Activated CD4-positive, CD25-positive, alpha-beta regulatory T cell treated with anti-CD3 and anti-CD28 coated beads, Interleukin-2, amount 50 U/mL, for 16 hours (primary cell): ENCODE measurements at places on chromosomes 16 and 17.

DNA sequence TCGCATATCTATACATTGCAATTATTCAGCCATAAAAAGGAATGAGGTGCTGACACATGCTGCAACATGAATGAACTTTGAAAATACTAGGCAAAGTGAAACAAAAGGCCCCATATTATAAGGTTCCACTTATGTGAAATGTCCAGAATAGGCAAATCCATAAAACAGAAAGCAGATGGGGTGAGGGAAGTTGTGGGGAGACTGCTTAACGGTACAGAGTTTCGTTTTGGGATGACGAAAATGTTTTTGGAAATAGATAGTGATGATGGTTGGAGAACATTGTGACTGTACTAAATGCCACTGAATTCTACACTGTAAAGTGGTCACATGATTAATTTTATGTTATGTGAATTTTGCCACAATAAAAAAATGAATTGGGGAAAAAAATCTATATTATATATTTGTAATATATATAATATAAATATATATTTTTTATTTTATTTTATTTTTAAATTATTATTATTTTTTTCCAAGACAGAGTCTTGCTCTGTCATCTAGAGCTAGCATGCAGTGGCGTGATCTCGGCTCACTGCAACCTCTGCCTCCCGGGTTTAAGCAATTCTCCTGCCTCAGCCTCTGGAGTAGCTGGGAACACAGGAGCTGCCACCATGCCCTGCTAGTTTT is 4.2 kb upstream of the GNA13 start:
- no peak for DNase-seq

DNA sequence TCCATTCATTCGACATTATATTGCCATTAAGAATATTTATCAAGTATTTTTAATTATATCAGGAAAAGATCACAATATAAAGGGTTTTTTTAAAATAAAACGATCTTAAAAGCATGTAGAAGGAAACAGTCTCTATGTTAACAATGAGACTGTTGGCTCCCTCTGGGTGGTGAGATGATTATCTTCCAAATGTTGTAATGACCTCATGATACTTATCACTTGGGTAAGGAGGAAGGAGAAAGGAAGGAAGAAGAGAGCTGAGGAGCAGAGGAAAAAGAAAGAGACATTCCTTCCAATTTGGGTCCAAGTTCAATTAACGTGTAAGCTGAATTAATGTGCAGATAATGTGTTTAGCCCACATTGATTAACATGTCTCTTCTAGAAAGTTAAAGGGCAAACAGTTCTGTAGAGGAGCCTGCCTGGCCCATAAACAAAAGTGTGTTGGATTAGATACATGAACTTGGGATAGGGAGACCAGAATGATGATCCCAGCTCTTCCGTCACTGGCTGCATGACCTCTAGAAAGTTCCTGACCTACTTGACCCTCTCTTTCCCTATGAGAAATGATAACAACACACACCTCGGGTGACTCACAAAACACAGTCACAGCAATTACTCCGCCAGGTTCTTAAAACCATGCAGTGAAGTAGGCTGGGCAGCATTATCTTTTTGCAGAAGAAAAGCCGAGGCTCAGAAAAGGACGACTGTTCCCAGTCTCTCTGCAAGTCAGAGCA is 32.0 kb downstream of the PIMREG start:
- DNase-seq = no peak

- DNase-seq = no peak
These were observed 416.0 kb downstream of the WWOX start for GRCh38 chr16:78515421-78515820.

- DNase-seq = no peak
These were observed 168.8 kb downstream of the AATF start for GRCh38 chr17:37117373-37118142.

- no peak for DNase-seq
These were observed 86.9 kb downstream of the RBBP6 start for GRCh38 chr16:24626256-24626655.

GRCh38 chr17:69388822-69389442 is 25.6 kb upstream of the MAP2K6 start:
- DNase-seq = no peak

GRCh38 chr17:561116-561515 is 153.5 kb downstream of the VPS53 start:
- no peak for DNase-seq

GRCh38 chr17:15914400-15915170 is 30.3 kb upstream of the ADORA2B start:
- DNase-seq = no peak

GRCh38 chr17:59783221-59784047 is 76.0 kb downstream of the VMP1 start:
- no peak for DNase-seq

- DNase-seq = no peak
These were observed 99.2 kb upstream of the ZNF750 start for GRCh38 chr17:82938873-82939620.

DNA sequence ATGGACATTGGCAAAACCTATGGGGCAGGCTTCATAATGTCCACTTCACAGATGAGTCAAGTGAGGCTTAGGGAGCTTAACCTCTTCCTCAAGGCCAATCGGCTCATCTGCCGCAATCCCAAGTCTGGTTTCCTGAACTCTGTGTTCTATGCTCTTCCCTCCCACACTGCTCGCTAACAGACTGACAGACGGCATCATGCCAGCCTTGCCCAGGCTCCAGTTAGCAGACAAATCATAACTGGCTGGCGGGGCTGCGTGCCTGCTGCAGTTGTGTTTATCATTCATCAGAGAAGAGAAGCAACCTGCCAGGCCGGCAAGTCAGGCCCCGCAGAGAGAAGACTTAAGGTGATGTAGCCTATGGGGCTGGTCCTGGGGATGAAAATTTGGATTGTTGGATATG is 216.2 kb upstream of the ASIC2 start:
- DNase-seq = no peak

- no peak for DNase-seq
These were observed 1.8 kb downstream of the KRT15 start for GRCh38 chr17:41516830-41517283.

DNA sequence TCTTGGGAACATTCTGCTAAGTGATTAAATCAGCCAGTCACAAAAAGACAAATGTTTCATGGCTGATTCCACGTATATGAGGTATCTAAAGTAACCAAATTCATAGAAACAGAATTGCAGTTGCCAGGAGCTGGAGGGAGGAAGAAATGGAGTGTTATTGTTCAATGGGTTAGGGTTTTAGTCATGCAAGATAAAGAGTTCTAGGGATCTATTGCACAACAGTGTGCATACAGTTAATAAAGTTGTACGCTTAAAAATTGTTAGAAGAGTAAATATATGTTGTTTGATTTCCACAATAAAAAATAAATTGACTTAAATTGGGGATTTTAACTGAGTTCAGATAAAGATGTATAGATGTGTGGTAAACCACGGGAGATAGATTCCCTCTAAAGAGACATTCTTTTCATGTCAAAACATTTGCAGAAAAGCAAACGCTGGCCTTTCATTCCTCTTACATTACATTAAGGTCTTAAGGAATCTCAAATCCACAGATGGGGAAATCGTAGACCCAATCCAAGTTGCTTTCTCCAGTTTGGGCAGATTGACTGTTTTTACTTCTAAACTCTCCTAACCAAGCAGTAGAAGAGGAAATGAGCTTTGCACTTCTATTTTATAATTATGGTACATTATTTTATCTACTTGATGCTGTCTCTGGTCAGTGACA is 4.6 kb downstream of the PRDM7 start:
- DNase-seq = no peak

DNA sequence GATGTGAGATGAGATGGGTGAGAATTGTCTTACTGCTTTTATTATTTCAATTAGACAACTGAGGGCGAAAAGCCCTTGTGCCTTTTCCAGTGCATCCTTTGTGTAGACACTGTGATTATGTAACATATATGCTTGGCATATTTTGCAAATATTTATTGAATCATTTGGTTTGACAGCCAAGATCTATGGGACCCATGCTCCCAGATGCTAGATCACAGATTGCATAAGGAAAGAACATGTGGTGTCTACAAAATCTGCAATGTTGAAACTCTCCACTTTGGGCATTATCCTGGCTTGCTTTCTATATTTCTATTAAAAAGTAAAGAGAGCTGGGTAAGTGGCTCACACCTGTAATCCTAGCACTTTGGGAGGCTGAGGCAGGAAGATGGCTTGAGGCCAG is 4.8 kb upstream of the COG1 start:
- DNase-seq = no peak

- DNase-seq = no peak
These were observed 102.6 kb upstream of the CREBBP start for GRCh38 chr16:3983081-3983520.

DNA sequence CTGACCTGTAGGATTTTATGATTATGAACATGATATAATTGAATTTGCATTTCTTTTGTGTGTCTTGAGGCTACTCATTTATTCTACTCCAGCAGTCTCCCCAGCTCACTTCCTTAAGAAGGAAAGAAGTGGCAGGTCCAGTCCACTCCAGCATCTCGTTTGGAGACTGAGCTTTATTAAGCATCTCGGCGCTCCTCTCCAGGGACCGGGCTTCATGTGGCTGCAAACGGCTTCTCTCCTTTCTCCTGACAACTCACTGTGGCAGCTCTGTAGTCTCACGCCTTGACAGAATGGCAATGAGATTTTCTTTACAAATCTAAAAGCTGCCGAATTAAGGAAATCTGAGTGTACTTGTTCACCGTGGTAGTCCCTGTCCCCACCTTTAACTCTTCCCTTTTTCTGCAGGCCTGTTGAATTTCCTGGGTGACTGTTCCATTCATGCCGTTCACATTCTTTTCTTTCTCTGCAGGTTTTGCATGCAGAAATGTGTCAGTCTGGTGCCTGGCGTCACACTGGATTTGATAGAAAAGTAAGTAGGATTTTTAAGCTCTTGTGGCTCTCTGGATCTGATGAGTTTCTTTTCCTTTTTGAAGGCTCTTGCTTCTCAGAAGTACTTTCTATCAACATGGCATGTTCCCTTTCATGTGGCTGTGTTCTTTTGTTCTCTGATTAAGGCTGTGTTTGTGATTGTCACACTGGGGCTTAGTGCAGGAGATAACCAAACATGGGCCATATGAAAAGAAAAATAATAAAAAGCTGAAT is 200.5 kb upstream of the CHMP6 start:
- DNase-seq = no peak

DNA sequence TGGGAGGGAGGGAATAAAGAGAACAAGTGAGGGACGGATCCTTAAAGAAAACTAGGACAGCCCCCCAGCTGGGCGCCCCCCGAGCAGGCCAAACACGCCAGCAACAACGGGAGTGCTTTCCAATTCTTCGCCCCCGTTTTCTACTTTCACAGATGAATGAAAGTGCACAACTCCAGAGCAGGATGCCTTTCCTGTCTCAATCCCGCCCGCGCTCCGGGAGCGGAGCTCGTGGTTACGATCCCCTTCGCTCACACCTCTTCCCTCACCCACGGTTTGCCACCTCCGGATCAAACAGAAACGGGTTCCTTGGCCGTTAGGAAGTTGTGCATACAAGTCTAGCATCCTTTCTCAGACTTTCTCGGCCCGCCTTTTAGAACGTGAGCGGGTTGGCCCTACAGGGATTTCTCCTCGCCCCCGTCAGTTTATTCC is 680 bp downstream of the SKA2 start:
- no peak for DNase-seq

- DNase-seq = no peak
These were observed 31.6 kb downstream of the RBFOX3 start for GRCh38 chr17:79579074-79579800.

DNA sequence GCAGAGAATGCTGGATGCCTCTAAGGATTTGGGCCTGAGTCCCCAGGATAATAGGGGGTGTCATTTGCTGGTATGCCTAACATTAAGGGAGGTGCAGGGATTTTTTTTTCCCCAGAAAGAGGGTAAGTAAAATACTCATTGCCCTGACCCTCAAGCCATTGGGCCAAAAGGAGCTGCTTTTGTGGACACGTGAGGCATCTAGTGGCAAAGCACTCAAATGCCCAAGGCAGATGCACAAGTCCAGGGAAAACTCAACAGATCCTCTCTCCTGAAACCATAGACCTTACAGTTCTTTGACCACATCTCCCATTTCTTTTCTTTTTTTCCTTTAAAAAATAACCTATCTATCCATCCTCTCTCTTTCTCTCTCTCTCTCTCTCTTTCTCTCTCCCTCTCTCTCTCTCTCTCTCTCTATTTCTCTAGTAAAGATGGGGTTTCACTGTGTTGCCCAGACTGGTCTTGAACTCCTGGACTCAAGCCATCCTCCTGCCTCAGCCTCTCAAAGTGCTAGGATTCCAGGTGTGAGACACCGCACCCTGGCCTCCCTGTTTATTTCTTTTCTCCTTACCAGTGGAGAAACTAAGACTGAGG is 11.8 kb downstream of the IRX5 start:
- DNase-seq = no peak

DNA sequence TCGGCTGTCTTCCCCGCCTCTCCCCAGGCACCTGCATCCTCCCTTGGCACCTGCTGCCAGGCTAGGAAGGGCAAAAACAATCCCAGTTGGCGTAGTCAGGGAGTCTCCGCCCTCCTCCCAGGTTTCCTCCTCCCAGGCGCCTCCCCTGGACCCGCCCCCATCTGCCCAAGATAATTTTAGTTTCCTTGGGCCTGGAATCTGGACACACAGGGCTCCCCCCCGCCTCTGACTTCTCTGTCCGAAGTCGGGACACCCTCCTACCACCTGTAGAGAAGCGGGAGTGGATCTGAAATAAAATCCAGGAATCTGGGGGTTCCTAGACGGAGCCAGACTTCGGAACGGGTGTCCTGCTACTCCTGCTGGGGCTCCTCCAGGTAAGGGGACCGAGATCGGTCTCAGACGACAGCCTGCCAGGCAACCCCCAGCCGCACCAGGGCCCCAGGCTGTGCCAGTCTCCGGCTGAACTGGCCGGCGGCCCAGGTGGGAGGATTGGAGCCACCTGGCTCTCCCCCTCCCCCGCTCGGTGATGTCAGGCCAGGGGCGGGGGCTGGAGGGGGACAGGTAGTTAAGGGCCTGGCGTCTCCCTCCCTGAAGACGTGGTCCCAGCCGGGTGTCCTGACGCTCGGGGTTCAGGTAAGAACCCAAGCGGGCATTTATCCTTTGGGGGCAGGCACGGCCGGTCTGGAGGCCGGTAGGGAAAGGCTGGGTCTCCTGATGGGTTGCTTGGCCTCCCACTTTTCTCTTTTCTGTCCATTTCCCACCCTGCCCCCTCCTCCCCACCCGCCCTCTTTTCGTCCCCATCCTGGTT is at the start of gene GRB7:
GRB7 (plus strand) TSS at position 179 of the 808 bp plus-strand sequence. CDS start 4,364 bp downstream, outside the sequence.
- DNase-seq = no peak

- no peak for DNase-seq
These were observed 126.4 kb downstream of the KCNJ2 start for GRCh38 chr17:70295731-70296130.

DNA sequence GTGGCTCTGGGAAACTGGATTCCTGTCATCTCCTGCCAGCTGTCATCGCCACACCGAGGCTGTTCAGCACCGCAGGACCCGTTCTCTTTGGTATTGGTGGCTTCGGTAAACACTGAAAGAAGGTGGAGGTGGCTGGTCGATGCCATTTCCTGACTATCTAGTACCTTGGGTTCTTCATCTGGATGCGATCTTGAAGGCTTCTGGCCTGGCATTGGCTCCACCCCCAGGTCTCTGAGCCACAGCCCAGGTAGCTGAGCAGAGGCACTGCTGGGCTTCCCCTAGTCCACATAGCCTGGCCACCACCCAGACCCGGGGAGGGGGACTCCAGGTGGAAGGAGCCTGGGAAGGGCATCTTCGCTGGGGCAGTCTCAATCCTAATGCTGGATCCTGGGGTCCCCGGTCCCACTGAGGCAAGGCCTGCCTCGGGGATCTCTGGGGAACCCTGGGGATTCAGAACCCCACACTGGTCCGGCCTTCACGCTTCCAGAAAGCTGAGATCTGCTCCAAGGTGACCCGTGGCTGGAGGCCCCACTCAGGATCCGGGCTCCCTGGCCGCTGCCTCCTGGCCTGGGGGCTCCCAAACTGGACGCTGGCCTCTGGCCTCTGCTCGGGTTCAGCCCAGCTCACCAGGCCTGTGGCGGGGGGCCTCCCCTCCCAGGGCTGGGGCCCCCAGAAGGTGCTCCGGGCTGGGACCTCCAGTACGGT is 1.8 kb downstream of the C16orf54 start:
- DNase-seq = no peak
